AG10803 (cell line): ENCODE measurements at places on chromosomes 16 and 17.
A peak's percentile ranks its signal among the peaks of the same experiment; 100 is the strongest.

- DNase-seq: peak; percentile 89
Measured at GRCh38 chr17:40854175-40854814, 12.7 kb downstream of the KRT12 start.

DNA sequence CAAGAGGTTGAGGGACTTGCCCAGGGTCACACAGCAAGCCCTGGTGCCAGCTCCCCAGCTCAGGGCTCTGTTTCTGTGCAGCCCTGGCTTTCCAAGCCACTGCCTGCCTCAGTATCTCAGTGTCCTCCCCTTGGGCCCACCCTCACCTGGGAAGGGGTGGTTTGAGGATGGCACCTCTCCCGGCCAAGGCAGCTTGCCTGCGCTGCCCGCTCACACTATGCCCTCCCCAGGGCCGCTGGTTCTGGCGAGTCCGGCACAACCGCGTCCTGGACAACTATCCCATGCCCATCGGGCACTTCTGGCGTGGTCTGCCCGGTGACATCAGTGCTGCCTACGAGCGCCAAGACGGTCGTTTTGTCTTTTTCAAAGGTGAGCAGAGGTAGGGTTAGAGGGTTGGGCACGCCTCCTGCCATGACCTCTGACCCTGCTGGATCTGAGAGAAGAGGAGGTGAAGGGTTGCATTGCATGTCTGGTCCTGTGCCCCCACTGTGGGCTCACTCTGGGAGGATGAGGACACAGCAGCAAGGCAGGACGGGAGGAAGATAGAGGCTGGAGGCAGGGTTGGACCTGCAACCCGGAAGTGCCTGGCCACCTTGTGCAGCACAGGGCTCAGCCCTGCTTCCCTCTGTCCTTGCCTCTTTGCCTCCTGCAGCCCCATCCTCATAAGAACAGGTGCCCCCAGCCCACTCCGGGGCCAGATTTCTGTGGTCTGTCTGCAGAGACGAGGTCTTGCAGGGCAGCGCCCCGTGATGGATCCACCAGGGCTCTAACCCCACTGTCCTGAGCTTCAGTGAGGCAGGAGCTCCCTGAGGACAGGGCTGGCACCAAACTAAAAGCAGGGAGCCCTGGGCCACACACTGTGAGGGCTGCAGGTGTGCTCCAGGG is 16.7 kb downstream of the MMP15 start:
- DNase-seq: no peak

DNA sequence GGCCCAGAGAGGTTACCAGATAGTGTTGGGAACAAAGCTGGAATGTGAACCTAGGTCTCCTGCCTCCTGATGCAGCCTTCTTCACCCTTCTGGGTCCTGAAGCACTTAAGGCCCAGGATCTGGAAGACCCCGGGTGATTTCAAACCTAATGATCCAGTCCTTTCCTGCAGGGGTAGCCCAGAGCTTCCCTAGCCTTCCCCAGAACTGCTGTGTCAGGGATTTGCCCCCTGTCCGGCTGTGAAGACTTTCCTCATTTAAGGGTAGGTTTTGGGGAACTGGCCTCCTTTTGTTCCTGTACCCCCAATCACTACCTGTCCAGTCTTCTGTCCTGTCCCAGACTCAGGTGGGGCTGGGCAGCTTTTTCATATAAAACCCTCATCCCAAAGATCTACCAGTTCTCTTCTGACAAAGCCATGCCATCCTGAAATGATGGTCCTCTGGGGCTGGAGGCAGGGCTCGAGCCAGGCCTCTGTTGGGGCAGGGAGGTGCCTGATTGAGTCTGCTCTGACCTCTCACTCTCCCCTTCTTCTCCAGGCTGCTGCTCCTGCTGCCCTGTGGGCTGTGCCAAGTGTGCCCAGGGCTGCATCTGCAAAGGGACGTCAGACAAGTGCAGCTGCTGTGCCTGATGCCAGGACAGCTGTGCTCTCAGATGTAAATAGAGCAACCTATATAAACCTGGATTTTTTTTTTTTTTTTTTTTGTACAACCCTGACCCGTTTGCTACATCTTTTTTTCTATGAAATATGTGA is 1.3 kb downstream of the MT1X start:
- DNase-seq: no peak

GRCh38 chr17:63911657-63912100 is 621 bp upstream of the CSHL1 start:
- peak; percentile 8 for DNase-seq

DNA sequence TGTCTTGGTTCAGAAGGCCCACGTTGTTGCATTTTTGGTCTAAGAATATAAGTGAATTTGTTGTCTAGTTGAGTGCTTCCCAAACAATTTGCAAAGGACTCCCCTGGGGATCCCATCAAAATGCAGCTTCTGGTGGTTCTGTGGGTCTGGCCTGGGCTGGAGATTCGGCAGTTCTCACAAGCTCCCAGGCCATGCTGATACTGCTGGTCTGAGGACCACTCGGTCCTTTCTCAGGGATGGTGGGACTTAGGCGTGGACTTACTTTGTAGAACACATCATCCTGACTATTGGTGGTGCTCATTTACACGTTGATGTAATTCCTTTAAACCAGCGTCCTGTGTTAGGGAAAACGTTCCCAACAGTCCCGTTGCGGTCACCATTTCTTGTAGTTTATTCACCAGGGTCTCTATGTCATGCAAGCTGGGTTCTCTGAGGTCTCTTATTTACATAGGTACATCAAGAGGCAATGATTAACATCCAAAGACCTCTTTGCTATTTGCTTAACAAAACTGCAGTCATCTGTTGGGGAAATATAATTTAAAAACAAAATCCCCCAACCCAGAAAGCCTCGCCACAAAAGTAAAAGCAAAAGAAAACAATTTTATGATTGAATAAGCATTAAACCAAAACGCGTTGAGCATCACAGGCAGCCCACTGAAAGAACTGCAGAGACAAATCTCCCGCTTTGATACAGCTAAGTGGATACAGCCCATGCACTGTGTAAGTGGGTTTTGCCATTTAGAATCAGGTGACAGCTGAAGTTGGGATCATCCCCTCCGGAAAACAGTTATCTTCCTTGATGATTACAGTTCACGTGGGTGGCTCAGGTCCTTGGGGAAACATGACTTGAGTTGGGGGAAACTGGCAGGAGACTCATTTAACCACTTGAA is 39.0 kb upstream of the SEC14L1 start:
- DNase-seq: no peak

DNA sequence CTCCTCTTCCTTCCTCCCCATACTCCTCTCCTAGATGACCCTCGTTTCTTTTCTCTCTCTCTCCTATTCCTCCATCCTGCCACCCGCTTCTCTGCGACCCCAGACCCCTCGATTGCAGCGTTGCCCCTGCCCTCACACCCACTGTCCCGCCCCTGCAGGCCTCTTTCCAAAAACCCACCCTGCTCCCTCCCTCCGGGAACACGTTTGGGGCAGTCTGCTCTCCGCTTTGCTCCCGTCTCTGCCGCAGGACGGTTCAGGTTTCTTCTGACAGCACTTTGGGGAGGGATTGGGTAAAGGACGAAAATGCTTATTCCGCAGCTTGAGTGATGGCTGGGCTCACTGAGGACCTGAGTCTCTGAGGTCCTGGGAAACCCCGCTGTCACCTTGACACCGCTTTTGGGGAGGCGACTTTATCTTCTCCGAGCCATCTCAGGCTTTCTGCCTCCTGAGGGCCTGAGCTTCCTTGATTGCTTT is 690 bp downstream of the NDE1 start:
- DNase-seq: no peak

GRCh38 chr17:66667491-66668030 is 167.4 kb upstream of the CACNG5 start:
- no peak for DNase-seq

- DNase-seq: peak; percentile 60
Measured at GRCh38 chr16:28067604-28068379, 4.3 kb upstream of the GSG1L start.

DNA sequence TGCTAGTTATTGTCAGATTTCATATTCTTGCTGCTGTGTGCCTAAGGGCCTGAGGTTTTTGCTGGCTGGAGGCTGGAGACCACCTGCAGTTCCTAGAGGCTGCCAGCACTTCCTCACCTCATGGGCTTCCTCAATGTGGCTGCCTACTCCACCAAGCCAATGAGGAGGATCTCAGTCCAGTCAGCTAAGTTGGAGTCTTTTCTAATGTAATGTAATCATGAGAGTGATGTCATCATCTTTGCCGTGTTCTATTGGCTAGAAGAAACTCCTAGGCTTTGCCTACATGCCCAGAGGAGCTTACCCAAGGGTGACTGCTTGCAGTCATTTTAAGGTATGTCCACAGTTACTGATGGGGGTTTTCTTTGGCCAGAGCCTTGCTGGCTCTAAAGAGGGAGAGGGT is 53.0 kb downstream of the SOCS3 start:
- no peak for DNase-seq

GRCh38 chr16:79062336-79062735 is 538.2 kb downstream of the MAF start:
- DNase-seq: no peak

DNA sequence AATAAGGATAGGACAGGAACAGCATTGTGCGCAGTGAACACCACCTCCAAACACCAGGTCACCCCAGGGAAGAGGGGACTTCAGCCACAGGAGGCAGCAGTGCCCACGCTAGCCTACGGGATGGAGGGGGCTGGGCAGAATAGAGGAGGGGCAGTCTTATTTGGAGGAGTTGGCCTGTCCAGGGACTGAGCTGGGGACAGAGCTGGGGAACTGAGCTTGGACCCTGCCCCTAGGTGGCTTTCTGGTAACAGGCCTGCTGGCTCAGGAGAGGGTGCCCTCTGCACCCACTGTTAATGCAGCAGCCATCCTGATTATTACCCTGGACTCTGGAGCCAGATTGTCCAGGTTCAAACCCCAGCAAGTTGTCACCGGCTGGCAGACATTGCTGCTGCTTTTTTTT is 9.3 kb downstream of the CCDC102A start:
- no peak for DNase-seq

GRCh38 chr16:66473654-66474519 is 46.8 kb downstream of the BEAN1 start:
- DNase-seq: no peak
